Stimulated activated CD4-positive, alpha-beta T cell treated with anti-CD3 and anti-CD28 coated beads, TNF-alpha, amount 100 ng/mL, for 1 hour (primary cell): ENCODE measurements at places on chromosomes 1 and 21.

DNA sequence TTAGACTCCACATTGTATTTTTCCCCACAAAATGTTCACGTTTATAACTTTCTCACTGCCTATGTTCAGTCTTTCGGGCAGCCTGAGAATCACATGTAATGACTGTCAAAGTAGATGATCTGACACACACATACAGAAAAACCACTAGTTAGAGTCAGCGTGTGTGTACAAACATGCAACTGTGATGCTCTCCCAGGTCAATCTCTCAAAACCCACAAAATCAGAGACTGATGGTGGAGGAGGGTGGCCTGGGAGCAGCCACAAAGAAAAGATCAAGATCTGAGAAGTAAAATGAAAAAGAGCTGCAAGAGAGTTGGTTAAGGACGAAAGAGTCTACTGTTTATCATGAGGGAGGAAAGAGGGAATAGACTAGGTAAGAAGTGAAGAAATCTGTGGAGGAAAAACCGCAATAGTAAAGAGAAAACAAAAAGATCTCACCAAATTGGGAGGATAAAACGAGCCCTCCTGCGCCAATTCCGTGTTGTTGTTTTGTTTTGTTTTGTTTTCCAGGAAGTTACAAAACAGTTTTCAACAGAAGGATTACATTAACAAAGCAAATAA lies 2.3 kb downstream of the EGLN1 start:
- no peak for DNase-seq

GRCh38 chr1:93471911-93472310 lies 24.0 kb downstream of the FNBP1L start:
- DNase-seq, result no peak

DNA sequence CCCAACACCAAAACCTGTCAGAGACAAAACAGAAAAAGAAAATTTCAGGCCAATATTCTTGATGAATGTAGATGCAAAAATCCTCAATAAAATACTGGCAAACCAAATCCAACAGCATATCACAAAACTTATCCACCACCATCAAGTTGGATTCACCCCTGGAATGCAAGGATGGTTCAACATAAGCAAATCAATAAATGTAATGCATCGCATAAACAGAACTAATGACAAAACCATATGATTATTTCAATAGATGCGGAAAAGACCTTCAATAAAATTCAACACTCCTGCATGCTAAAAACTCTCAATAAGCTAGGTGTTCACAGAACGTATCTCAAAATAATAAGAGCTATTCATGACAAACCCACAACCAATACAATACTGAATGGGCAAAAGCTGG lies 3.8 kb upstream of the OR2L5 start:
- no peak for DNase-seq

GRCh38 chr1:44545961-44546360 lies 128.3 kb downstream of the TMEM53 start:
- no peak for DNase-seq

DNA sequence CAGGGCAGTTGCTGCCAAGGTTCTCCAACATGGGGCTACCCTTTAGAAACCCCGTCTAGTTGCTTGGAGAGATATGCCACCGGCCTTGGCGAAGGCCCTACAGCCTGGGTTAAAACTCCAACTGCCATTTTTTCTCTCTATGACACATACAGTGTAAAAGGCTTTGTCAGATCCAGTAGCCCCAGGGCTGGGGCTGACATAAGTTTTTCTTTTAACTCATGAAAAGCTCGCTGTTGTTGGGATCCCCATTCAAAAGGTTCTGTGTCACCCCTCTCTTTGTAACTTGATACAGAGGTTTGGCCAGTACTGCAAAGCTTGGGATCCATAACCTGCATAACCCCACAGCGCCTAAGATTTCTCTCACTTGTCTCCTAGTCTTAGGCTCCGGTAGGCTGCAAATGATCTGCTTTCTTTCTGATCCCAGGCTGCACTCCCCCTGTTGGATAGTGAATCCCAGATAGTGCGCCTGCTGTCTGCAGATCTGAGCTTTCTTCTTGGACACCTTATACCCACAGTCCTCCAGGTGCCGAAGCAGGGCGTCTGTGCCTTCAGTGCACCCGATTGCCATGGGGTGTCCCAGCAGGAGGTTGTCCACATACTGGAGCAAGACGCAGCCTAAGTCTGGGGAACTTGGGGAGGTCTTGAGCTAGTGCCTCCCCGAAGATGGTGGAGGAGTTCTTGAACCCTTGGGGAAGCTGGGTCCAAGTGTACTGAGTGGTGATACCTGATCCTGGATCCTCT lies 406.2 kb downstream of the TGFB2 start:
- no peak for DNase-seq

- no peak for DNase-seq
These were observed 111.9 kb downstream of the ZBTB18 start for GRCh38 chr1:244162786-244163530.

- no peak for DNase-seq
These were observed 136.5 kb upstream of the KCNK1 start for GRCh38 chr1:233477359-233477758.

DNA sequence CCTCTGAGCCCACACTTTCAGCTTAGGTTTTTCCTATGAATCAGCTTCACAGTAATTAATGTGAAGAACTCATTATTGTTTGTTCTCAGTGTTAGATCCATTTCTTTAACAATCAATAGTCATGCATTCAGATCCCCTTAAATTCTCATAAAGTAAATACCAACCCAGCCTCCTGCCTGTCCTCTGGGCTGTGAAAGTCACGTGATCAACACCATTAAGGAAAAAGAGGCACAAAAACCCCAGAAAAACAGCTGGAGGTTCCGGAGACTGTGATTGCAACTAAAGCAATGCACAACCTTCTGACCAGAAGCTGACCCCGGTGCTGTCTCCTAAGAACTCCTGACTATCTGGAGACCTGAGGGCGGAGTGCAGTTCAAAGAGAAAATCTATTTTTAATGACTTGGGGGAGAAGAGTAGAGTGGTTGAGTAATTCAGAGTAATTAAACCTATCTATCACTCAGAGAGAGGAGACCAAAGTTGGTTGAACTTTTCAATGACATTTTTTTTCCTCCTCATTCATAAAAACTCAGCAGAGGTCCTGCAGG lies 132.5 kb downstream of the PLXNA2 start:
- no peak for DNase-seq

DNA sequence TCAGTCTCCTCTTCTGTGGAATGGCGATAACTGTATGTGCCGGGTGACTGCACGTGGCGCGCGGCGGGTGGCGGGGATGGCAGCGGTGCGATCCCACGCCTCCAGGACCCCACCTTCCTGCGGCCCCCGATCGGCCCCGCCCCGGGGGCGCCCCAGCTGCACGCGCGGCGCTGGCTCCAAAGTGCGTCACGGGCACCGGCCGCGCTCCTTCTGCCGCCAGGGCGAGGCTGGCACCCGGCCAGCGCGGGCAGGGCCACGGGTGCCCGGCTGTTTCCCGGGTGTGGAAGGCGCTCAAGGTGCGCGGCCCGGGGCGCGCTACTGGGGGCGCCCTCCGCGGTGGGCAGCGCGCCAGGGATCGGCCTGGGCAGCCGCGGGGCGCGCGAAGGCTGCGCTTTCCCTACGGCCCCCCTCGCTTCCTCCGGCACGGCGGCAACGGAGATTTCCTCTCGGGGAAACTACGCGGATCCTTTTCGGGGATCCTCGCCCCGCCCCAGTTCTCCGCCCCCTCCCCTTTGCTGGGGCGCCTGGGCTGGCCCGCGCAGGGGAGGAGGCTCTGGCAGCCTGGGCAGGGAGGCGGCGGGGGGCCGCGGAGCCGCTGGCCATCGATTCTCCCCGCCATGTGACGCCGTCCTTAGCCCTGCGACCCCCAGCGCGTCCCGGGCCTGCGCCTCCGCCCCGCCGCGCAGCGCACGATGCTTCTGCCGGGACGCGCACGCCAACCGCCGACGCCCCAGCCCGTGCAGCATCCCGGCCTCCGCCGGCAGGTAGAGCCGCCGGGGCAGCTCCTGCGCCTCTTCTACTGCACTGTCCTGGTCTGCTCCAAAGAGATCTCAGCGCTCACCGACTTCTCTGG lies at the start of gene EVA1C:
TSS of gene EVA1C (plus strand) at position 545 of the 853 bp plus-strand sequence. CDS start at position 693, 148 bp downstream.
- peak; percentile 56 for DNase-seq

GRCh38 chr1:67226688-67227087 lies 60.4 kb downstream of the IL23R start:
- DNase-seq, result no peak

DNA sequence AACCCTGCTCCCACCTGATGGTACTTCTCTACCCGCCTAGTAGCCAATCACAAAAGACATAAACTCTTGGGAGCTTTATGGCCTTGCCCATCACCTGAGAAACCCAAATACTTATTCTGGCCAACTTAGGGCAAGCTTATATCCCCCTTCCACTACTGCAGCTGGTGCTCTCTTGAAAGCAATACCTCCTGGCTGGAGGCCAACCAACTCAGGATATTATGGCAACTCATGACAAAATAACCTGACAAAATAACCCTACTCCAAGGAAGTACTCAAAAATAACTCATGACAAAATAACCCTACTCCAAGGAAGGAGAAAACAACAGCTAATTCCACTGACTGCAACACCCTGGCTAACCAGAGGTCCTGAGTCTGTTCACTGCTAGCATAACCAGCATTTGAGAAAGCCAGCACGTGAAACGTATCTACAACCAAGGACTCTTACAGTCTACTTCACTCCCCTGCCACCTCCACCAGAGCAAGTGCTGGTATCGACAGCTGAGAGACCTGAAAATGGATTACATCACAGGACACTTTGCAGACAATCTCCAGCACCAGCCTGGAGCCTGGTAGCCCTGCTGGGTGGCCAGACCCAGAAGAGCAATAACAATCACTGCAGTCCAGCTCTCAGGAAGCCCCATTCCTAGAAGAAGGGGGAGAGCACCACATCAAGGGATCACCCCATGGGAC lies 179.9 kb downstream of the COL24A1 start:
- DNase-seq, result no peak

DNA sequence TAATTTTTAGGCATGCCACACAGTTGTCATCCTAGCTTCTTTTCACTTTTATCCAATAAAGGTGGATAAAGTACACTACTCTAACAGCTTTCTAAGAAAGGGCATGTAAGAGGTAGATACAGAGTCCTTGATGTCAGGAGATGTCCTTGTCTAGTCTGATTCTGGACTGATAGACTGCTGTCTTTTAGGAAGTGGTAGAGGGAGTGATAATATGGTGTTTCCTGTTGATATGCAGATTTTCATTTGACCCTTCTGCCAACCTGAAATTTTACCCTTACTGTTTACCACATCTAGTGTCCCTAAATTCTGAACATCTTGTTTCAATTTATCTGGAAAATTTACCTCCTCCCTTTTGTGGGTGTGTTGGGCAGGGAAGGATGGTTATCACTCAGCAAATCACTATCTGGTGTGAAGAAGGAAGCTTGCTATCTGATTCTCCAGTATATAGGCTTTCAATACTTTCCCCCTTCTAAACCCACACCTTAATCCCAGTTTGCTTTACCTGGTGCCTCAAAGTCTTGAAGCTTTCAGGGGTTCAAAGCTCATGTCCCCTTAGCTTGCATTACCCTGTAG lies 354.9 kb upstream of the SNX7 start:
- DNase-seq, result no peak

DNA sequence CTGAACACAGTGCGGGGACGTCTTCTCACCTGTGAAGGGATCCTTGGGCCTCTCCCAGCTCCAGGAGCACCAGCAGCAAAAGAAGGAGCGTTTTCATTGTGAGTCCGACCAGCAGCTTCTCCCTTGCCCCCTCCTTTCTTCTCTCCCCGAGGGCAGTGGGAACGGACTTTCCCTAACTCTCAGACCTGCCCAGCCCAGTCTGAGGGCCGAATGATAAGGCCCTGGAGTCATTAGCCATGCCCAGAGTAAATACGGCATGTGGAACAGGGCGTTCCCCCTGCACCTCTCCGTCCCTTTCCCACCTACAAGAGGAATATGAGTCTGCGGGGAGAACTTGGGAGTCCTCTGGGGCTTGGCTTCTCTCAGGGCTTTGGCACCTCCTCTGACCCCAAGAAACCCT lies at the start of gene CTSE:
TSS of gene CTSE (minus strand) at position 201 of the 400 bp plus-strand sequence. CDS start at position 97, 104 bp downstream.
- DNase-seq, result no peak

- no peak for DNase-seq
These were observed 3.5 kb upstream of the C1orf159 start for GRCh38 chr1:1119272-1119890.

GRCh38 chr21:31376301-31376700 lies 32.2 kb upstream of the TIAM1 start:
- no peak for DNase-seq

- DNase-seq, result peak; percentile 77
These were observed at the start of gene MTFR1L for GRCh38 chr1:25819491-25820246. MTFR1L (plus strand) TSS chr1:25819954; CDS start chr1:25823105, 3,151 bp downstream.

DNA sequence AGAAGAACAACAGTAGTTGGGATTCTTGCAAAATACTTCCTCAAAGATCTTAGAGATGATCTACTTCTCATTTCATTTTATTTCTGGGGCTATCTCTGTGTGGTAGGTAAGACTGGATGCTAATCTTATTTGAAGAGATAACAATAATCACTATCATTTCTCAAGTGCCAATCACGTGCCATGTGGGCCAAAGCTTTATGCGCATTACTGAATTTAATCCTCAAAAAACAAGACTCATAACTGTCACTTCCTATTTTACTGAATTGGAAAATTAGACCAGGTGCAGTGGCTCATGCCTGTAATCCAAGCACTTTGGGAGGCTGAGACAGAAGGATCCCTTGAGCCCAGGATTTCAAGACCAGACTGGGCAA lies 121.7 kb downstream of the KCNN3 start:
- DNase-seq, result no peak

DNA sequence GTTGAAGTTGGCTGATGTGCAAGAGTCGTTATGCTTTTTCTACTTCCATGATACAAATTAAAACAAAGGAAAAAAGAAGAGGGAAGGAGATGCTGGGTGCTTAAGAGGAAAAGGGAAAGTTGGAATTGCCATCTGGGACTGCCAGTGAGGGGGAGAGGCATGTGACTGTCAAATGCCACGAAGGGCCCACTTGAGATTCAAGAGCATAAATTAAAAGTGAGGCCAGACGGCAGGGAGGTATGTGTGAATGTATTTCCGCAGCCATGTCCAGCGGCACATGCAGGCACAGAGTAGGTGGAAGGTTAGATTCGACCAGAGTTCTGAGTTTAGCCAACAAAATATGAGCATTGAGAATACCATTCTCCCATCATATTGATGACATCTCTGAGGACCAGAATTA lies 32.0 kb downstream of the NFASC start:
- DNase-seq, result no peak

- DNase-seq, result no peak
These were observed 57.6 kb downstream of the CD34 start for GRCh38 chr1:207853372-207853757.

DNA sequence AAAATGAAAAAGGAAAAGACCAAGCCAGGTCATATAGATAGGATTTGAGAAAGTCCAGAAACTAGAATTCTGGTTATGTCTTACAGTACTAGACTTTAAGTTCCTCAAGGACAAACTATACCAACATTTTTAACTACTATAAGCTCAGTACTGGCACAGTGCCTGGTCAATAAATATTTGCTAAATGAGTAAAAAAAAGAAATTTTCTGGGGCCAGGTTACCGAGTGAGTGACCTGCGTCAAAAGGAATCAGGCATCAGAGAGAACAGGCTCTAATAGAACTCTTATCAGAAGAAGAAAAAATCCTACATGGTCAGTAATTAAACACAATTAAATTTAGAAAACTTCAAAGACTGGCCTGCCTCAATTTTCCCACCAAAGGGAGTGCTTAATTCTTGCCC lies 23.8 kb upstream of the YRDC start:
- no peak for DNase-seq
